ENCODE measurements at places on chromosomes 4 and X. TPM values are rescaled to one million over a fixed set of nuclear protein-coding genes. Genes with fewer than 3 reads are reported as not detected.
A peak's percentile ranks its signal among the peaks of the same experiment; 100 is the strongest.

Gene BCAP31
- 523 TPM for total RNA-seq

DNA sequence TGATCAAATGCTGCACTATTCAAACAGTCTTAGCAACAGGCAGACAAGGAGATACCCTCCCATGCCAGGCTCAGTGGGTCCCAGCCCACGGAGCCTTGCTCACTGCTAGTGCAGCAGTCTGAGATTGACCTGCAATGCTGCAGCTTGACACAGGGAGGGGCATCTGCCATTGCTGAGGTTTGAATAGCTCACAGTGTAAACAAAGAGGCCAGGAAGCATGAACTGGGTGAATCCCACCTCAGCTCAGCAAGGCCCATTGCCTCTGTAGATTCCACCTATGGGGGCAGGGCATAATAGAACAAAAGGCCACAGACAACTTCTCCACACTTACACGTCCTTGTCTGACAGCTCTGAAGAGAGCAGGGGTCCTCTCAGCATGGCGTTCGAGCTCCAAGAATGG is 26.6 kb upstream of the ZXDB start:
- DNase-seq = no peak

- no peak for DNase-seq
Observed at GRCh38 chr4:88674979-88675378, 22.6 kb downstream of the NAP1L5 start.

DNA sequence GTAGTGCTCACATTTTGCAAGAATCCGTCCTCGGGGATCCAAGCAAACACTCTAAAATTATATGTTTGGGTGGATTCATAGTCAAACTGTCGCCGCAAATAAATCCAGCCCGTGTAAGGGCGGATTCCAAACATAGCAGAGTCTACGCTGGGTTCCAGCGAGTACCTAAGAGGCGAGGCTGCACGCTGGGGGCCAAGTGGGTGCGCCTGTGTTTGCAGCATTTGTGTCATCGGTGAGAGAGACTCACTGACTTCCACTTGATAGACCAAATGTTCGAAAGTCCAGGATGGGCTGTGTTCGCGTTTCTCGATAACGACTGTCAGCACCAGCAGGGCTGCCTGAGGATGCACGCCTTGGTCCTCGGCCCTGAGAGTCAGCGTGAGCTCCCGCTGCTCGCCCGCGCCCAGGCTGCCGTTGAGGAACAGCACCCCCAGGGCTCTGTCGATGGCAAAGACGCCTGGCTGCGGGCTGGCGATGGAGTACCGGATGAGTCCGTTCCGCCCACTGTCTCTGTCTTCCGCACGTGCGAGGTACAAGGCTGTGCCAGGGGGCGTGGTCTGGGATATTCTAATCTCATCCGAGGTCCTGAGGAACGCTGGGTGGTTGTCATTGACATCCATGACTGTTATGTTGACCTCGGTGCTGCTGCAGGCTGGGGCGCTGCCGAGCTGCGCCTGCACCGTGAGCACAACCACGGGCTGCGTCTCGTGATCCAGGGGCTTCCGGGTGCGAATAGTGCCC is 158.7 kb downstream of the DCHS2 start:
- DNase-seq = no peak

DNA sequence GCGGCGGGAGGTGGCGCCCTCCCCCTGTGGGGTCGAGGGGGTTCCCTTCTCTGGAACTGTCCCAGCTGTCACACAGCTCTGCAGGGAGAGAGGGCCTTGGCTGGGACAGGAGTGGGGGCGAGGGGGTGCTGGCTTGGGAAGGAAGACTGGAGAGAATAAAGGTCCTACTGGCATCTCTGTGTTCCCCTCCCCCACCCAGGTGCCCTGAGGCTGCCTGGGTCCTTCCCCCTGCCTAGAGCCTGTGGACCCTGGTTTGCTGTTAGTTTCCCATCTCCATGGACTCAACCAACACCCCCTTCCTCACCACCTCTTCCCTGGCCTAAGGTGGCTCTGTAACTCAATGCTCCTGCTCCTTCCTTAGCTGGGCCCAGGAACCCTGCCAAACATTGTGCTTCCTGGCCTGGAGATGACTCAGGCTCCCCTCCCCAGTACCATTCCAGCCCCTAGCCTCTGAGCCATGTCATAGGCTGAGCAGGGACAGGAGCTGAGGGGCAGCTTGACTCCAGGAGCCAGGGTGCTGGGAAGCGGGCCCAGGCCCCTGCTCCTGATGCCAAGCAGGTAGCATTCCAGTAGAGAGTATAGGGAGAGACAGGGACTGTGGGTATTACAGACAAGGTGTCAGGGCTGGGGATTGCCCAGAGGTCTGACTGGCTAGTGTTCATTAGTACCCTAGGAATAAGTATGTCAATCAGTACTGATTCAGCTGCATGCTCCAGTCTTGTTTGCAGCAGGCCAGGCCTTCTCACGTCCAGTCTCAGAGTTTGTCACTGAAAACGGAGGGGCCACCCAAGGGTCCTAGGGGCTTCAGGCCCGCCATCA is 100.7 kb downstream of the EFNB1 start:
- peak; percentile 49 for DNase-seq

DNA sequence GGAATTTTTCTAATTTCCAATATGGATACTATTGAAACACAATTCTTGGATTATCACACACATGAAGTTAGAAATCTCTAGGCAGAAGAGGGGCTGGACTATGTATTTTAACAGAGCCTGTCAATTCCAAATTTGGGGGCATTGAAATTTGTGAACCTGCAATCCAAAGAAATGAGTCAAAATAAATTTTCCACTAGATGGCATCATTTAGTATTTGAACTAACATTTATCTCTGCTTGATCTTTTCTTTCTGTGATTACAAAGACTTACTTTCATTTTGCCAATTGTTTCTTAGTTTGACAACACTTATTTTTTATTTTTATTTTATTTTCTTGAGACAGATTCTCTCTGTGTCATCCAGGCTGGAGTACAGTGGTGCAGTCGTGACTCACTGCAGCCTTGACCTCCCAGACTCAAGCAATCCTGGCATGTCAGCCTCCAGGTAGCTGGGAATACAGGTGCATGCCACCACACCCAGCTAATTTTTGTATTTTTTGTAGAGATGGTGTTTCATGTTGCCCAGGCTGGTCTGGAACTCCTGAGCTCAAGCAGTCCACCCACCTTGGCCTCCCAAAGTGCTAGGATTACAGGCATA is 2.7 kb upstream of the PYURF start:
- no peak for DNase-seq
